ENCODE measurements at places on chromosomes 5 and 9. TPM values are rescaled to one million over a fixed set of nuclear protein-coding genes. Genes with fewer than 3 reads are reported as not detected.

GRCh38 chr9:113454914-113455761 lies 8.4 kb upstream of the RGS3 start:
- DNase-seq, result peak; percentile 38

ENTPD2 gene
- total RNA-seq, result 0.95 TPM

- DNase-seq, result no peak
Observed at GRCh38 chr5:160660132-160660531, 191.9 kb downstream of the ATP10B start.

DNA sequence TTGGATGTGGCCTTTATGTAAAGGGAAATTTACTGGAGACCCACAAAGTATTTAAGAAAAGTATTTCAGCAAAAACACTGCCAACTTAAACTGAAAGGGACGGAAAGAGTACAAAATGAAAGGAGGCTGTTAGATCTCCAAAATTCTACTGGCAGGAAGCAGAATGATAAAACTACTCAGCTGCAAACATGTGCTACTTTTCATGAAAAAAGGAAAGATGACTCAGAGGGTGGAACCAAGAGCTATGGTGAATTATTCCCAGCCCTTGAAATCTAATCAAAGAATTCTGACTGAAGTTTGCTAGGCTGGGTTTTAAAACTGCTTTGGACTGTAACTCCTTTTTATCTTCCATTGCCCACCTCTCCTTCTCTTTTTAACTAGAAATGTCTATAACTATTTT lies 58.6 kb upstream of the ZBED3 start:
- DNase-seq, result no peak

- DNase-seq, result no peak
Observed at GRCh38 chr9:73050065-73050816, 97.4 kb upstream of the ALDH1A1 start.

GRCh38 chr9:8604201-8604600 lies 804.6 kb upstream of the DMAC1 start:
- DNase-seq, result no peak

NUTM2G gene
- not detected for total RNA-seq

AGXT2 gene
- total RNA-seq, result not detected

DNA sequence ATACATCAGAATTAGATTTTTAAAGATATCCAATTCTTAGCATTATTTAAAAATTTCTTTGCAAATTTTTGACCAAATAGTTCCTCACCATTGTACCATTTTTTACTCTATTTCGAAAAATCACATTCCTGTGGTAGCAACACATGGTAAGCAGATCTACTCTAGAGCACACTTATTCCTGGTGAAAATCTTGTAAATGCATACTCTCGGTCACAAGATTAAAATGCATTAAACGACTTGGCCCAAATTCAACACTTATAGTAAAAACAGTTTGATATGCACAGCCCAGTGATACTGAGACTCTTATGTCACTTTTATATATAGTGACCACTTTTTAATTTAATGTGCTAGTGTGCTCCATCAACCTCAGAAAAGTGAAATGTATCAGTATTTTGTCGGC lies 208.8 kb upstream of the TARS1 start:
- no peak for DNase-seq

BARHL1 gene
- not detected for total RNA-seq

PALM2AKAP2 gene
- 45.9 TPM for total RNA-seq

GRCh38 chr5:111563031-111563822 lies 50.9 kb upstream of the STARD4 start:
- DNase-seq, result no peak

ADAMTS2 gene
- 60.7 TPM for total RNA-seq

- peak; percentile 43 for DNase-seq
Observed at GRCh38 chr9:129712634-129713401, 40.0 kb downstream of the PTGES start.

DNA sequence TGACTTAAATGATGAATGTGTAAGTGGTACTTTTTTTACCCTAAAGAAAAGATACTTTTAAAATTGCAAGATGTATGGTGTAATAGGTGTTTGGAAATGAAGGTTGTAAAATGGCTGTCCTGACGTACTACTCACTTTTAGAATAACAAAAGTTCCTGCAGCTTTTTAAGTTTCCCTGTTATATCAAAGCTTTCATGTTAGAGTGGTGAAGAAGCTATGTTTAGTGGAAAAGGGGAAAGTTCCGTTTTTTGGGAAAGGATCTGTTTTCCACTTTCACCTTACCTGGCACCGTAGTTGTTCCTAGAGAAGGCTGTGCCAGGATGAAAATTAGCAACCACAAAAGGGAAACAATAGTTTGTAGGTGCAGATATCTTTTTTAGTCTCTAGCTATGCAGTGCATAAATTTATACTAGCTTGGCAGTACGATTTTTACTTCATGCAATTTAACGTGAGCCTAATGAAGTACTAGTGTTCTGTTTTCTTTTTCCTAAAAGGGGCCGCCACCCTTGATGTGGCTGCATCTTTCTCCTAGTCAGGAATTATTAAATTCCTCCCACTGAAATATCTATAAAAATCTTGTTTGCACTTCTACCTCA lies 1.3 kb downstream of the TNPO1 start:
- DNase-seq, result no peak

OR1J2 gene
- total RNA-seq, result not detected

- DNase-seq, result no peak
Observed at GRCh38 chr5:134494780-134495179, 30.7 kb upstream of the JADE2 start.

LRRC26 gene
- total RNA-seq, result not detected

- DNase-seq, result no peak
Observed at GRCh38 chr9:88889386-88889785, 101.9 kb upstream of the S1PR3 start.

- DNase-seq, result peak; percentile 55
Observed at GRCh38 chr5:175687231-175687701, 29.4 kb downstream of the HRH2 start.

- no peak for DNase-seq
Observed at GRCh38 chr5:56557198-56557597, 258.2 kb upstream of the MAP3K1 start.

UBE2B gene
- 82.1 TPM for total RNA-seq

GRCh38 chr9:98547606-98548005 lies 161.1 kb downstream of the GABBR2 start:
- no peak for DNase-seq

INPP5E gene
- 11.9 TPM for total RNA-seq

EQTN gene
- not detected for total RNA-seq

CLIC3 gene
- total RNA-seq, result 8.7 TPM

DNA sequence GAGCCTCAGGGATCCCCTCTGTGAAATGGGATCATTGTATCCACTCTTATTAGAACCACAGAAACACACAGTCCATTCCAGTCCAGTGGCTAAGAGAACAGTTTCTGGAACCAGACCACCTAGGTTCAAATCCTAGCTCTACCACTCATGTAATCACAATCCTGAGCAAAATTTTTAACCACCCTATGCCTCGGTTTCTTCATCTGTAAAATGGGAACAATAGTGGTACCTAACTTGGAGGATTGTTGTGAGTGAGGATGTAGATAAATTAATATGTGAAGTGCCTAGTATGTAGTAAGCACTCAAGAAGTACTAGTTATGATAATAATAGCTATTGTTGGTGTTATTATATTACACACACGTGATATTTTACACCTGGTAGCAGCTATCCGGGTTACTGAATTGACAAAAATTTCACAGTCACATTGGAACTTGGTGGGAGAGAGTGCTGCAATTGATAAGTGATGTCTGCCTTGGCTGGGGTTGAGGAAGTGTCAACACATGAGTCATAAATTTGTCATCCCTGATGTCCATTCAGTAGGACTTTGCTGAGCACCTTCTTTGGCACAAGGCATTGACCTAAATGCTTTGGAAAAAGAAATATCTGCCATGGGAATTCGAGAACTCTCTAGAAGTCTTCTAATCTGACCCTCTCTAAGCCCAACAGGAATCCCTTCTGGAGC lies 68.4 kb downstream of the COL27A1 start:
- DNase-seq, result no peak

CARD19 gene
- 103 TPM for total RNA-seq

GRCh38 chr9:115349542-115349941 lies 231.6 kb upstream of the TNC start:
- DNase-seq, result no peak

DNA sequence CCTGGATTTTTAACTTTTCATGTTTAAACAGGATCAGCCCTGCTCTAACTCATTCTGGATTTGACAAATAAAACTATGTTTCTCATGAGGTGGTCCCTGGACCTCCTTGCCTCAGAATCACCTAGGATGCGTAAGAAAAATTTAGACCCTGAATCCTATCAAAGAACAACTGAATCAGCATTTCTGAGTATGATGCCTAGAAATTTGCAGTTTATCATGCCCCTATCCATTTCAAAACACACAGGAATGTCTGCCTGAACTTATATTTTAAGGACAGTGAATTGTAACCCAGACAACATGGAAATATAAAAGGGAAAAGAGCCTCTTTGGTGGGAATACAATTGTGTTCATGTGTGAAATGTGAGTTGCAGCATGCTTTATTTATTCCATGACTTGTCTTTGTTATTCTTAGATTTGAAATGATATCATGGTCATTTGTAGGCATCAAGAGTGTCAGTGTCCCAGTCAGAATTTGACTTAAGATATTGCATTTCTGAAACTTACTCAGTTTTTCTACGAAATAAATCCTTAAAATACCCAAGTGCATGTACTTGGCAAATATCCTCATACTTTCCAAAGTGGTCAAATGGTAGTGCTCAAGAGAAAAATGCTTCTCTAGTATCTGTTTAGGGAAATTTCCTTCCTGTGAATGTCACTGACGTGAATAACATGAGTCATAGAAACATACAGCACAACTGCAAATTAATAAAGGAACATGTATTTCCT lies 144.3 kb downstream of the GIN1 start:
- DNase-seq, result no peak

PFN3 gene
- total RNA-seq, result not detected

DNA sequence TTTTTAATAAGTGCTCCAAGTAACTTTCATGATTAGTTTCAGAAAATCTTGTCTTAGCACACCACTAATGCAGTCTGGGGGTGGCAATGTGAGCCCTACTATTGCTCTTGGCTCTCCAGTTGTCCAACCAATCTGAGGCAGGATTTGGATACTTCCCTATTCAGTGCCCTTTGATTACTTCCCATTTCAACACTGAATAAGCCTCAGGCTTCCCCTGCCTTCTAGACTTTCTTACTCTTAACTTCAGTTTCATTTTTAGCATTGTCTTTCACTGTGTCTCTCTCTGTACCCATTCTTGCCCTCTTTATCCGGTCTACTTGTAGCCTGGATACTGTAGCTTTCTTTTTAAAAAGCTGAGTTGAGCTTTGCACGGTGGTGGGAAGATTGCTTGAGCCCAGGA lies 186.1 kb downstream of the C9orf152 start:
- no peak for DNase-seq

- DNase-seq, result no peak
Observed at GRCh38 chr5:33148076-33148513, 292.7 kb upstream of the TARS1 start.

FCN2 gene
- total RNA-seq, result not detected

STC2 gene
- total RNA-seq, result 2.0 TPM

DNA sequence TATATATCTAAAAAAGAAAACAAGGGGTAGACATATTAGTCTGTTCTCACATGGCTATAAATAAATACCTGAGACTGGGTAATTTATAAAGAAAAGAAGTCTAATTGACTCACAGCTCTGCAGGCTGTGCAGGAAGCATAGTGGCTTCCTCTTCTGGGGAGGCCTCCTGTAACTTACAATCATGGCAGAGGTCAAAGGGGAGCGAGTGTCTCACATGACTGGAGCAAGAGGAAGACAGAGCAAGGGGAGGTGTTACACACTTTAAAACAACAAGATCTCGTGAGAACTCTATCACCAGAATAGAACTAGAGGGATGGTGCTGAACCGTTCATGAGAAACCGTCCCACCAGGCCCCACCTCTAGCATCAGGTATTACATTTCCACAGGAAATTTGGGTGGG lies 616.8 kb downstream of the TLE4 start:
- DNase-seq, result no peak

- DNase-seq, result no peak
Observed at GRCh38 chr5:83496626-83497025, 25.1 kb downstream of the VCAN start.

DNA sequence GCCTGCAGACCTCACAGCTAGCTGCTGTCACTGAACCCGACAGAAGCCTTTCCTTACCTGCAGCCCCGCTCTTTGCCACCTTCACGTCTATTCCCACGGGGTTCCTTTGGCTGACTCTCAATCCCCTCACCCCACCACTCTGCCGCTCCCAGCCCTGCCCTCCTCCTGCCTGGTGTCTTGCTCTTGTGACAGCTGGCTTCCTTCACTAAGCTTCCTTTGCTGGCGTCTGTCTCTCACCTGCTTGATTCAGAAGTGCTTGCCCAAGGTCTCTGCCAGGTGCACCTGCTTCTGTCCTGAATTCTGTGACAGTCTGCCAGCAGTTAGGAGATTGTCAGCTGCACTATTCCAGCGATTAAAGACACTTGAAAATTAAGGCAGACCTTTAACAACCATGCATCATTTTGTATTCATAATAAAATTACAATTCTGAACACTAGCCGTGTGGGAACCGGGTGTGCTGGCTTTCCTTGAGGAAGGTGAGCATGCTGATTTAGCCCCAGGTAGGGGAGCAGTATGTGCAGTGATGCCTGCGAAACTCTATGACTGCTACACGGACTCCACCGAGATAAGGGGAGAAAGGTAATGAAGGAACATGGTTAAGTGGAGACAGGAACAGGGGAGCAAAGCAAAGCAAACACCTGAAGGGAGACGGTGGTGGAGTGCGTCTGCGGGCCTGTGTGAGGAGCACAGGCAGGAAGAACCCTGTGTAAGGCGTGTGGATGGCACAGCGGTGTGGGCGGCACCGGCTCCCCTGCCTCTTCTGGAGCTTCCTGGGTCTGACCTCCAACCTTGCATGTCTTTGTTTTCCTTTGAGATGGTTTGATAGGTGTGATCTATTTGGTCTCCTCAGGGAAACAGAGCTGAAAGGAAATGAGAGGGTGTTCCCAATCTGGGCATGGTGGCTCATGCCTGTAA lies 80.1 kb upstream of the CACNA1B start:
- DNase-seq, result no peak

- DNase-seq, result no peak
Observed at GRCh38 chr9:31103836-31104235, 1280.6 kb upstream of the ACO1 start.

GRCh38 chr5:169248550-169248949 lies 52.4 kb downstream of the SLIT3 start:
- no peak for DNase-seq

ESM1 gene
- 1.8 TPM for total RNA-seq

DNA sequence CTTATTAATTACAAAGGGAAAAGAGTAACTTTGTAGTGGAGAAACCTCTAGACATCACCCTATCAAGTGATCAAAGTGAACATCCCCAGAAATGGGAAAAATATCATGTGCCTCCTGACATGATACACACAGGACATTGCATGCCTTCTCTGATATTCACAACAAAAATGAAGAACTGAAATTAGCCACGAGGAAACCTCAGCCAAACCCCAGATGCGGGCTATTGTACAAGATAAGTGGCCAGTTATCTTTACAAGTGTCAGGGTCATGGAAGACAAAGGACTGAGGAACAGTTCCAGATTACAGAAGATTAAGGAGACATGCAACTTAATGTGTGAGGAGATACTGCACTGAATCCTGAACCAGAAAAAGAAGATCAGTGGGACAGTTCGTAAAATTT lies 23.8 kb upstream of the NPM1 start:
- no peak for DNase-seq

TAF11L10 gene
- total RNA-seq, result not detected

IFNK gene
- total RNA-seq, result not detected

MVB12B gene
- 21.7 TPM for total RNA-seq

GRCh38 chr9:98842510-98842909 lies 35.0 kb downstream of the GALNT12 start:
- DNase-seq, result no peak

SPINK4 gene
- total RNA-seq, result not detected

Measured in thoracic aorta (tissue), 2 donors.